ENCODE measurements at places on chromosomes 7 and 10.
A peak's percentile ranks its signal among the peaks of the same experiment; 100 is the strongest.

DNA sequence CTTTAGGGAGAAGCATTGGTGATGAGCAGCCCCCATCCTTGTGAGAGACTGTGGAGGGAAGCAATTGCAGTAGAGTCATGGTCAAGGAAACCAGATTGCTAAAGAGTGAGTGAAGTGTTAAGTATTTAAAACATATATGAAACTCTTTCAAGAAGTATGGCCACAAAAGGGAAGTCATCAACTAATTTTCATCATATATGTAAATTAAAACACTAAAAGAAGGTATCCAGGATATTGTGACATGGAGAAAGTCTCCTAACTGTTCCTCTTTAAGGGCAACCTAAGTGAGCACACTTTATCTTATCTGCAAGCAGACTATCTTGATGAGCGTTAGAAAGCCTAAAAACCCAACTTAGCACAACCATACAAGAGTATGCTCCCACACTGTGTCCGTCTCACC lies 69.7 kb downstream of the CD36 start:
- no peak for DNase-seq

DNA sequence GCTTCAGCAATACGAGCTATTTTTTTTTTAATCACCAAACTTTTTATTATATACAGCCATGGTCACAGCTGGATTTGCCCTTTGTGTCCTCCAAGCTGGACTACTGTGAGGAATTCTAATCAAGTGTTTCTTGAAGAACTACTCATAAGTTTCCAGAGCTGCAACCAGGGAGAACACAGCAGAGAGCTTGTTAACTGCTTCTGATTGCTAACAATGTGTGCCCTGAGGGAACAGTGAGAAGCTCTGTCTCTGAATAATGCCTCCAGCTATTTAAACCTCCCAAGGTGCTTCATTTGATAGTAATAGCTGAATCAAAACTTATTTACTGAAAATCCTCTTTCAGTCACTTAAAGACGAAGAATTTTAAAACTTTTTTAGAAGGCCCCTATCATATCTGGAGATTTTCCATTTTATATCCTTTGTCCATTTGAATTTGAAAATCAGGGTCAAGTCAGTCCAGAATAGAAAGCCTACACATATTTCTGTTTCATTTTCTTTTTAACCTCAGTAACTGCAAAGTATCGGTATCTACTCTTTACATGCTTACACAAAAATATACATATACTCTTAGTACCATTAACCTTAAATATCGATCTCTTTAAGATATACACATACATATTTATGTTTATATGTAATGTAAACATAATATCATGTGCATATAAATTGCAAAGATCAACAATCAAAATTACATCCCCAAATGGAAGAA lies 1024.2 kb downstream of the GRM8 start:
- no peak for DNase-seq

DNA sequence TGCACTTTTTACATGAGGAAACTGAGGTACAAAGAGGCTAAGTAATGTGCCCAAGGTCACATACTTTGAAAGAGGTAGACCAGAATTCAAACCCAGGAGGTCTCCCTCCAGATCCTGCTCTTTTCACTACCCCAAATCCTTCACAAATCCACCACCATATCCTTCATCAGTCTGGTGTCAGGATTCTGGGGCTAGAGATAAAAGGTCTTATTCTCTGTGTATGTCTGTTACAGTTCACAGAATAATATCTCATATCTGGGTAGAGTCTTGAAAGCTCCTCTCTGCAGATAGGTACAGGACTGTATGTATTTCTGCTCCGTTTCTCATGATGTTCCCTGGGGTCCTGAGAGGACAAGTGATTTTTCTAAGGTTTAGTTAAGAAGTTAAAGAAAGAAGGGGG lies 4.9 kb downstream of the PIK3CG start:
- DNase-seq, result peak; percentile 27

GRCh38 chr10:11135709-11136108 lies 118.0 kb downstream of the CELF2 start:
- DNase-seq, result no peak

- no peak for DNase-seq
Observed at GRCh38 chr10:62457598-62457997, 83.4 kb downstream of the ZNF365 start.

DNA sequence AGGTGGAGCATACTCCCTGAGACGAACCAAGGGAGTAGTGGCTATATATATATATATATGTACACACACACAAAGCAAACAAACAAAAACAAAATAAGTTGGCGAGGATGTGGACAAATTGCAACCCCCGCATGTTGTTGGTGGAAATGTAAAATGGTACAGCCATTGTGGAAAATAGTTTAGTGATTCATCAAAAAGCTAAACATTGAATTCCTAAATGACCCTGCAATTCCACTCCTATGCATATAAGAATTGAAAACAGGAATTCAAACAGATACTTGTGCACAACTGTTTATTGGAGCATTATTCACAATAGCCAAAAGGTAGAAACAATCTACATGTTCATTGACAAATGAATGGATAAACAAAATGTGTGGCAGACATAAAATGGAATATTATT lies 407.9 kb downstream of the KCNMA1 start:
- no peak for DNase-seq

- no peak for DNase-seq
Observed at GRCh38 chr10:17003151-17003550, 126.5 kb downstream of the CUBN start.

DNA sequence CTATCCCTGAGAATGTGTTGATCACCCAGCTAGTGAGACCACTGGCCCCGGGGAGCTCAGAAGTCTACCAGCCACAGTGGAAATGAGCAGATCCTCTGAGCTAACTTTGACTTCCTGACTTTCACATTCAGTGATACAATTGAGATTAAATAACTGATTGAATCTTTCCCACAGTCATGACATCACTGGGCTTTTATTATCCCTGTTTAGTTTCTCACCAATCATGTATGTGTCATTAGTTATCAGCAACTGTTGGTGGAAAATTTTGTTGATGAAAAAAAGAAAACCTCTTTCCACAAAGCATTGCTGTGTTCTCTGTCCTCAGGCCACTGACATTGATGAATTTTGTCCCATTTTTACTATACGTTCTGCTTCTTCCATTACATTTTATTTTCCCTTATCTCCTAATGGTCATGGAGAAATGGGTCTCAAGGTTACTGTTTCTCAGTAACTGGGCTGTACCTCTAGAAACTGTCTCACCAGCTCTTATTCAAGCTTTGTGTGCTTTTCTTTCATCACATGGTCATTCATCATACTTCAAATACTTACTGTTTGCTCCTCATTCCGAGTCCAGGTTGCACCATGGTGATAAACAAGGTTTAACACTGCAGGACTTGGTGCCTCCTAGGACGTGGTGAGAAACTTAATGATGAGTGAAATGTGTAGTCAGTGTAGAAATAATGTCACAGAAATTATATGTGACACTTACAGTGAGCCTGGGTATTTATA lies 304.7 kb downstream of the CDK14 start:
- DNase-seq, result no peak

DNA sequence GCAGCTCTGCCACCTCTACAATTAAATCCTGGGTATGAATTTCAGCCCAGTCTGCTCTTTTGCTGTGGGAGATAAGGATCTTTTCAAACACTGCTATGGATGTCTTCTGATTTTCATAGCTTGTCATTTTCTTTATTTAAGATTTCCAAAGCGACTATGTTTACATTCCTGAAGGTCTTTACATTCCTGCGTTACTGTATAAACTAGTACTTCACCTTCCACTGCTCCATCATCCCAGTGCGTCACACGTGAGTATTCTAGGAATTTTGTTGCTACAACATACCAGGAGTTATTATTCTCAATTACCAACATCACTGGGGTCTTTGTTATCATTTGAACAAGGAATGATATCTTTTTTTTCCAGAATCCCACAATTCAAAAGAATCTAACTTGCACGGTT lies 944.7 kb downstream of the SORCS3 start:
- no peak for DNase-seq

- DNase-seq, result no peak
Observed at GRCh38 chr10:128278362-128278761, 152.1 kb upstream of the MKI67 start.

DNA sequence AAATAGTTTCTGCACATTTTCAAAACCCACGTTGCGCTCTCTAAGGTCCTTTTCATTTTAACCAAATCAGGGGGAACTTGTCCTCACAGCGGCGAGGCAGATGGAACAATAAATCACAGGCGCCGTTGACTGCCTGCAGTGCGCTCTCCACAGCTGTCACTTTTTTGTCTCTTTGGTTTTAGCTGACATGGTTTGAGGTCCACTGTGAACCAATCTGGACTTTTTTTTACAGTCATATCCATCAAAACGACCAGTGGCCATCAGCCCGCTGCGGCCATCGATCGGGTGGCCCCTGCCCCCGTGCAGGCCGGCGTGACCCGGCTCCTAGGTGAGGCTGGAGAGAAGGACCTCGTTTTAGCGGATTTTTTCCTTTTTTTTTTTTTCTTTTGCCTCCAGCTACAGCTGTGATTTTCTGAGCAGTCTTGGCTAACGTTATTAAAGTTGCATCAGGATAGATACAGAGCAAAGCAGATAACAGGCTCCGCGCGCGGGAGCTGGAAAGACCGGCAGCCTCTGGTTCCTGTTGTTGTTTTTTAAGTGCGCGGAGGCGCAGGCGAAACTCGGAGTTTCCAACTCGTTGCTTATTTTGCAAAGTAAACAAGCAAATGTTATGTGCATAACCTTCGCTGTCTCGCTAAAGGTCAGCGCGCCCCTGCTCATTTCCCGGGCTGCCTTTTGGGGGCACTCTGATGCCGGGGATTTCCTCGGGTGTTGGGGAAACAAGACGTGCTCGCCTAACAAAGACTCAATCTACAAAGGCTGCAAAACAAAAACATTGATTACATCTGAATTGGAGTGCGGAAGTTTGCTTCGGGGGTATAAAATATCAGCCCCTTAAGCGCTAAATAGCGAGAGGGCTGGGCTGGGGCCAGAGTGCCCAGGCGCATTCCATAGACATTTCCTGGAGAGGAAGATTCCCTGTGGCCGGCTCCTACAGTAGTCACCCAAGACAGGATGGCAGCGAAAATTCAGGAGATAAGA lies 414.8 kb upstream of the MKI67 start:
- no peak for DNase-seq

- DNase-seq, result no peak
Observed at GRCh38 chr10:114271779-114272167, 32.7 kb downstream of the VWA2 start.

DNA sequence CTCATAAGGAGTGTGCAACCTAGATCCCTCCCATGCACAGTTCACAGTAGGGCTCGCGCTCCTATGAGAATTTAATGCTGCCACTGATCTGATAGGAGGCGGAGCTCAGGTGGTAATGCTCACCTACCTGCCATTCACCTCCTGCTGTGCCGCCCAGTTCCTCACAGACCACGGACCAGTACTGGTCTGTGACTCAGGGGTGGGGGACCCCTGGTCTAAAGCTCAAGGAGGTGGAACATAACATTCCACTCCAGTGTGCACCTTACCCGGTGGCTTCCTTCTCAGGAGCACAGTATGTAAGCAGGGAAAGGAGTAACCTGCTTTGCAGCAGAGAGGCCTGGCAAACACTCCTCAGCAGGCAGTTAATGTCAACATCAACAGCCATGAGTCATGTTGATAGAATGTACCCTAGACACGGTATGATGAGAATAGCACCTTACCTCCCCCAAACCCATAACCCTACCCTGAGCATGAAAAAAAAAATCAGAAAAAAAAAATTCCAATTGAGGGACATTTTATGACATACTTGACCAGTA lies 273.5 kb downstream of the FGFR2 start:
- no peak for DNase-seq

DNA sequence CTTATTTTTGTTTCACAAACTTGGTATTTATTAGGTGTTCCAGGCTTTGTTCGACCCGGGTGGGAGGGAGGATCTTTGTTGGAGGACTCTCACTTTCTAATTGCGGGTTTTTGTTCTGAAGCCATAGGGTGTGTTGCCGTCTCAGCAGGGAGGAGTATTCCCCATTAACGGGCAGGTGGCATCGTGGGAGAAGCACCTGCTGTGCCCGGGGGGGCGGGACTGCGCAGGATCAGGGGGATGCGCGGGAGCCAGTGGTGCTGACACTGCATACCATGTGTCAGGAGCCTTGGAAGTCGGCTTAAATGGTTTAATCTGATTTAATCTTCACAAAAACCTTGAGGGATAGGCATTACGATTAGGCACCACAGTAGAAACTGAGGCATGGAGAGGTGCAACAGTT lies 113.0 kb downstream of the MGMT start:
- DNase-seq, result no peak

- DNase-seq, result no peak
Observed at GRCh38 chr10:98267894-98268693, at the start of gene LOXL4. TSS of gene LOXL4 (minus strand) at chr10:98268194. CDS start at chr10:98263019, 5,175 bp downstream.

GRCh38 chr10:70761031-70761601 lies 24.1 kb downstream of the TBATA start:
- no peak for DNase-seq

DNA sequence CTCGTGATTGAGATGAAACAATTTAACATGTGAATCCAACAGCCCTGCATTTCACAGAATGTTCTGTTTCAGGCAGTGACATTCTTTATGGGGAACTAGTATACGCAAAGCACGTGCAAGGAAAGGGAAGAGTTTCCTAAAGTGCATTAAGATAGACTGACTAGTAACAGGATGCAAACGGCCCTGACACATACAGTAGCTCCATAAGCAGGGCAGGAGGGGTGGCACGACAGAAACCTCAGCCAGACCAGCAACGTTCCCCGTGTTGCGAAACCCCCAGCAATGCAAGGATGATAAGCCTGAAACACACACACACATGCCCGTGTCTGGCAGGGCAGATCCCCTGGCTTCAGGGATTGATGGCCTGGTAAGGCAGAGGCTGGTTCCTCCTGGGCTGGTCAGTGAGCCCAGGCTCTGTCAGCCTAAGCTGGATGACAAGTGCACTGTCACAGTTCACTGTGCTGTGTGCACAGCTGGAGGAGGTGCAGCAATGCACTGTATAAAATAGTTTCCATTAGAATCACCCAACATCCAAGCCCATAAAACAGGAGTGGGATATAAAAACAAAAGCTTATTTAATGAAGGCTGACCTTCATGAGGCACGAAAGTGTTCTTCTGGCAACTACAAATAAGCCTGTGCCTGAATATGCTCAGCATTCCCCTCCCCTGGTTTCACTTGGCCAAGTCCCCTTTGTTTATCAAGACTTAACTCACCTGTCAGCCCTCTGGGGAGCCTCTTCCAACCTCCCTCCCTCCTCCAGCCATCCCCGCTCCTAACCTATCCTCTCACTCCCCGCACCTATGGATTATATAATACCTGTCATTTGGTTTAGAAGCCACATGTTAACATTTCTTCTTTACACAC lies 88.8 kb downstream of the GSAP start:
- no peak for DNase-seq
